ENCODE measurements at places on chromosomes 7 and 10.

DNA sequence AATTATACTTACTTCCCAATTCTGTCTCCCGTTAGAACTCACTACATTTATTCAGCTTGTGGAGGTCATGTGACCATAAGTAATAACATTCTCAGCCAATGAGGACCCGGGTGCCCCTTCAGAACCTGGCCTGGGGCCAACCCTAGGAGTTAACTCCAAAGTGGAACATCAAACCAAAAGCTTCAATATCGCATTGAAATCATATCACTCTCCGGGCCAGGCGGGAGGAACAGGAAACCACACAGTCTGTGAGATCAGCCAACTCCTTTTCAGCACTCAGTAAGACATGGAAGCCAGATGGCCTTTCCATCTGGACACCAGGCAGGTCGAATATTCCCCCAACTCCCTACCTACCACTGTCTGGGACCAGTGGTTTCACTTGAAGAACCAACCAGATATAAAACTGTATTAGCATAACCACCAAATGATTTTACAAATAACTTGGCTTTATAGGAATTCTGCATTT, 5.5 kb downstream of the CREB3L2 start:
- no peak for DNase-seq

- no peak for DNase-seq
These were observed 74.3 kb downstream of the LHPP start for GRCh38 chr10:124535731-124536495.

GRCh38 chr7:152859781-152860191, 100.2 kb downstream of the ACTR3B start:
- no peak for DNase-seq

DNA sequence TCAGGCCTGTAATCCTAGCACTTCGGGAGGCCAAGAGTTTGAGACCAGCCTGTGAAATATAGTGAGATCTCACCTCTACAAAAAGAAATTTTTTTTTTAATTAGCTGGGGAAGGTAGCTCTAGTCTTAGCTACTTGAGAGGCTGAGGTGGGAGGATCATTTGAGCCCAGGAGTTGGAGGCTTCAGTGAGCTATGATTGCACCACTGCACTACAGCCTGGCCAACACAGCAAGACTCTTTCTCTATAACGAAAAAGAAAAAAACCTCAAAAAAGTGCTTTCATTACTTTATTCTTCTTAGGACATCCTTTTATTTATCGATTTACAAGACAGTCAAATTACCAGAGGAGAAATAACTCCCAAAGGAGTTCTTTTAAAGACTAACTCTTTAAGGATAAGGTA, 49.4 kb upstream of the EXOC4 start:
- no peak for DNase-seq

GRCh38 chr10:119421891-119422681, 120.4 kb downstream of the RGS10 start:
- no peak for DNase-seq

DNA sequence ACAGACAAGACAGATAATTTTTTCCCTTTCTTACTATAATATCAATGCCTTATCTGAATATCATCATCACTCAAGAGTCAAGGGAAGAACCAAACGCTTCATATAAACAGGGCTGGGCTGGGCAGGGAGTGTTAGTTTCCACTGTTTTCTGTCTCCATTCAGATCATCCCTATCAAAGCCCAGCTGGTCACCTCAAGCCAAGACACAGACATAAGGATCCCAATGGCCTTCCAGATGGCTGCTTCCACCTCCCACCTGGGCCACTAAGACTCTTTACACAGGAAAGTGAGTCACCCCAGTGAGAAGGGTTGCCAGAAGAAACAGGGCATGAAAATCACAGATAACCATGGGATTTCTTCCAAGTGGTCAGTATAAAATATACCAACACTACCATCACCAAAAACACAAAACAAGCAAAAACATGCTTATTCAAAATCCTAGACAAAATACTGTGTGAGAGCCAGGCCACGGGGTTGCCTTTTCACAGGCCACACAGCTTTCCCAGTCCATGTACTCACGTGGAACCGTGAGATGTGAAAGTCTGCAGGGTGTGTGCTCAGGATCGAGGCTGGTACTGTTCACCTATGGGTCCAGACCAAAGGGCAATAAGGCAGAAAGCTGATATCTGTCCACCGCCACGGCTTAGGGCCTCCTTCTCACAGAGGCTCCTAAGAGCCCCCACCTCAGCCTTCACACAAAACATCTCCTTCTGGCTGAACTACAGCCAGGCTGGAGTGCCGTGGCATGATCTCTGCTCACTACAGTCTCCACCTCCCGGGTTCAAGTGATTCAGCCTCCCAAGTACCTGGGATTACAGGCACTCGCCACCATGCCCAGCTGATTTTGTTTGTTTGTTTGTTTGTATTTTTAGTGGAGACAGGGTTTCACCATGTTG, 5.7 kb downstream of the PRSS1 start:
- no peak for DNase-seq

- no peak for DNase-seq
These were observed 208.0 kb upstream of the C7orf33 start for GRCh38 chr7:148382596-148382995.

DNA sequence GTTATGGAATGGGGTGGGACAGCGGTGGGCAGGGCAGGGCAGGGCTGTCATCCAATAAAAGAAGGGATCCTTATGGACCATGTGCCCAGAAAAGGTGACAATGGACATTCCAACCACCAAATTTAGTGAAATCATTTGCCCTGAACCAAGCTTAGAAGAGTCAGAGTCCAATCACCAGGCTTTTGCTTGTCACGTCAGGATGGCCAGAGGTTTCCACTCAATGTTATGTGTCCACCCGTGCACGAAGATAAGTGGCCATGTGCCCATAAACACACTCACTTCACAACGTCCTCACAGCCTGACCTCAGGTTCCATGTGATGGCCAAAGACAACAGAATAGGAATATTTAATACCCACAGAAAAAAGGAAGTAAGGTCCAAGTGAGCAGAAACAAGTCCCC, 36.6 kb upstream of the PLPP4 start:
- no peak for DNase-seq

DNA sequence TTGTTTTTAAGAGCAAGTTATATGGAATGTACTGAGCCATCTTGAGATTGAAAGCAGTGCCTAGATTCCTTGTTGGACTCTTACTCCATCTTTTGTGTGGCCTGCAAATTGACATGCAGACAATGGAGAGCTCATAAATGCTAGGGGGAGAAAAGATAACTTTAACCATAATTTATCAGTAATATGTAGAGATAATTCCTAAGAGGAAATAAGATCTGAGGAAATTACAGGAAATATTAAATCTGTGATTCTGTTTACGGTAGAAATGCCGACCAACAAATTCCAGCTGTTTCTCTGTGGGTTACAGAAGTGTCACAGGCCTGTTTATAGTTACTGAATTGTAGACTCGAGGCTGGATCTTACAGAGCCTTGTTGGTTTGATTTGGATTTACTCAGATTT, 348.0 kb downstream of the SUGCT start:
- no peak for DNase-seq

DNA sequence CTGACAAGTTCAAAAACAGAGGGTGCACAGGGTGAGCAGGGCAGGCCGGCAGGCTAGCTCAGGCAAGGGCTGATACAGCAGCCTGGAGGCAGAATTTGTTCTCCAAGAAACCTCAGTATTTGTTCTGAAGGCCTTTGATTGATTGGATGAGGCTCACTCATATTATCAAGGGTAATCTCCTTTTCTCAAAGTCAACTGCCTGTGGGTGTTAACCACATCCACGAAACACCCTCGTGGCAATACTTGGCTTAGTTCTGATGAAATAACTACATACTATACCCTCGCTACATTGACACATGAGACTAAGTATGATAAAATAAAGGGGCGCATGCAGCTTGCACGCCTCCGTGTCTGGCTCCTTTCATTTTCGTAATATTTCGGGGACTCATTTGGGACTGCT, 4.4 kb upstream of the PPP2R2D start:
- DNase-seq, result no peak

- peak; percentile 80 for DNase-seq
These were observed 3.8 kb upstream of the HOXA4 start for GRCh38 chr7:27134392-27134791.

- DNase-seq, result no peak
These were observed 37.7 kb upstream of the CXCL12 start for GRCh38 chr10:44422570-44423101.

DNA sequence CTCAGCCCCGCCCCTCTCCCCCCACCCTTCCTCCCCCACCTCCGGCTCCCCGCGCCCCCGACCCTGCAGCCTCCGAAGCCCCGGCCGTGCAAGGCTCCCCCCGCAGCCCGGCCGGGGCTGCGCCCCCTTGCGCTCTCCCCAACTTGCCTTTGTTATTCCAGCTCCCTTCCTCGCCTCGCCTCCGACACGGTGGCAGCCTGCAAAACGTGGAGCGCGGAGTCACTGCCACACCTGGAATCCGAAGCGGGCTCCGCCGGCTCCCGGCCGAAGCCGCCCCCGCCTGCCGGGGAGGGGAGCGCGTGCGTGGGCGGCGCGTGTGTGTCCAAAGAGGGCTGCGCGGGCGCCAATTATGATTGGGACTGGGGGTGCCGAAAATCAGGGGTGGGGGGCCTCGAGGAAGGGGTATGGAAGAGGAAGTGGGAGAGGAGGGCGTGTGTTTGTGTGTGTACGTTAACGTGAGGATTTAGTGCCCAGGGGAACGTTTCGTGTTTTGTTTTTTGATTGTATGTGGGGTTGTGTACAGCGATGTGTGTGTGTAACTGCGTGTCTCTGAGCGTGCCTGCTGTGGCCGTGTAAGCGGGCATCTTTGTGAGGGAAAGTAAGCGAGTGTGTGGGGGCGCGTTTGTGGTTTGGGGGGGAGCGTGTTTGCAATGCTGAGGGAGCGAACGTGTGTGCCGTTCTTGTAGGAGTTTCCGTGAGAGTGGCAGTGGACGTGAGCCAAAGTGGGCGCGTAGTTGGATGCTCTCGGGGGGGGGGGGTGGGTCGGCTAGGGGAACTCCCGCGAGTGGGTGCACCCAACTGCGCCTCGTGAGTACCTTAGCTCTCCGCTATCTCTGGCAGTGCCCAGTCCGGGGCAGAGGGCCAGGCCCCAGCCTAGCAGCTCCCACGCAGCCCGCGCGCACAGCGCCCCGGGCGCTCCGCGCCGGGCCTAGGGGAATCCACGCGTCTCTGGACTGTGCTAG, 1.2 kb upstream of the ZMIZ1 start:
- no peak for DNase-seq

DNA sequence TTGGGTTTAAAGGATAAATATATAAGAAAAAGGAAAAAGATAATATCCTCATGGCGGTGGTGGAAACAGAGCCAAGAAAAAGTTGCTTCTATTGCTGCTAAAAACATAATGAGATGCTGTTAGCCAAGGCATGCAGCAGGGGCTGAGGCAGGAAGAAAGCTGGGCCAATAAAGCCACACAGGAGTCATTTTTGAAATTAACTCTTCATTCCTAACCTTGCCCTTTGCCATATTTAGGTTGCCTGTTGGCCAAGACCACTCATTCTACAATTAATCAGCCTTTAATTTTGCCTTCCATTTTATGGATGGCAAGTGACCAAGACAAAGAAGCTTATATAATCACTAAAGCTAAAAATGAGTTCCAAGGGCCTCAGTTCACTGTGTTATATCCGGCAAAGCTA, 58.2 kb downstream of the ARMH3 start:
- no peak for DNase-seq

DNA sequence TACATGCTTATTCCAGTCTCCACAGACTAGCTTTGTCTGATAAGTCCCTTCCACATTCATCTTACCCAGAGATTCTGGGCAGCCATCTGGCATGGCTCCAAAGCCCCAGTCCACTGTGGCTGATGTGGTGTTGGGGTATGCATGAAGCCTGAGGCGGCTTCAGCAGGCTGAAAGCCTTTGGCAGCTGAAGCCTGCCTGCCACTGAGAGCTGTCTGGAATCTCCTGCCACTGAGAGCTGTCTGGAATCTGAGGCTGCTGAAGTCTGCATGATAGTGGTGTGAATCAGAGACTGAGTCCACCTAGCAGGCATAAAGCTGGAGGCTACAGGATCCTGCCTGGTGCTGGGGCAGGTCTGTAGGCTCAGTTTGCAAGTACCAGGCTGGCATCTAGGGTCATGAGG, 87.1 kb downstream of the DYNC1I1 start:
- DNase-seq, result peak; percentile 16

DNA sequence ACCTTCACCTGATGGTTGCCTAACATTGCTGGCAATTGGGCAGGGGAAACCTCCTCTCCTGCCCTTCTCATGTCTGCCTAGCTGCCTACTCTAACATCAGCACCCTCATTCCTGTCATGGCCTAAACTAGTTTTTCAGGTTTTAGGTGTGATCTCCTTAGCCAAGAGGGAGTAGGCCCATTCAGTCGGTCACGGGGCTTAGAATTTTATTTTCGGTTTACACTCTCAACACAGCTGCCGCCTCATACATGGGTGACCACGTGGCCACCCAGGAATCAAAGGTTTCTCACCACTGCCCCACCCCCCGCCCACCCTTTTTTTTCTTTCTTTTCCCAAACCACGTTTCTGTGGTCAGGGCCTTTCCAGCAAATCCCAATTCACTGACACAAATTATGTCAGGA, 97.2 kb downstream of the RALA start:
- peak; percentile 37 for DNase-seq

- no peak for DNase-seq
These were observed 173.6 kb downstream of the PRKCQ start for GRCh38 chr10:6406220-6407033.

GRCh38 chr7:72446131-72446530, 34.0 kb upstream of the CALN1 start:
- no peak for DNase-seq

GRCh38 chr10:84659027-84659426, 330.6 kb downstream of the CCSER2 start:
- DNase-seq, result no peak

GRCh38 chr10:55283031-55283430, 482.0 kb upstream of the PCDH15 start:
- no peak for DNase-seq

- DNase-seq, result no peak
These were observed 63.7 kb upstream of the ANTXRL start for GRCh38 chr10:46223064-46223480.

GRCh38 chr10:96826438-96826837, 5.7 kb upstream of the LCOR start:
- DNase-seq, result no peak

DNA sequence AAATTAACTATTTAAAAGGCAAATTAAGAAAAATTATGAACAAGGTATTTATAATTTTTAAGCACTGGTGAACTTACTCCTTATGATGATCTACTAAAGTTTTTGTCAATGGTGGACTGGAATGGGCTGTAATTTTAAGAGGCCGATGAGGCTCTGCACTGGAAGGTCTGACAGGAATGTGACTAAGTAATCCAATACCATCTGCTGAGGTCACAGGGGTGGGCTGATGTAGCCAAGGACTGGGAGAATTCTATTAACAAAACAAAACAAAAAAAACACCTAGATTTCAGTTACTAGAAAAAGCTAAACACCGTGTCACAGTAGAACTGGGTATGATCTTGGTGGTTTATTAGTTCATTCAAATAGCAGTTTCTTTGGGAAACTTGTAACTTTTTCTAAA, 75.9 kb downstream of the NRBF2 start:
- DNase-seq, result peak; percentile 19

GRCh38 chr10:69845574-69846292, 44.0 kb downstream of the COL13A1 start:
- peak; percentile 68 for DNase-seq

GRCh38 chr10:130747356-130747755, 564.2 kb downstream of the TCERG1L start:
- no peak for DNase-seq
